Stimulated activated CD4-positive, alpha-beta T cell treated with anti-CD3 and anti-CD28 coated beads, Interleukin-12 subunit alpha, Interleukin-12 subunit beta, amount 100 ng/mL, for 24 hours (primary cell): ENCODE measurements at places on chromosomes 3 and 15.

- DNase-seq, result no peak
Measured at GRCh38 chr3:96070678-96071077, 743.7 kb upstream of the EPHA6 start.

DNA sequence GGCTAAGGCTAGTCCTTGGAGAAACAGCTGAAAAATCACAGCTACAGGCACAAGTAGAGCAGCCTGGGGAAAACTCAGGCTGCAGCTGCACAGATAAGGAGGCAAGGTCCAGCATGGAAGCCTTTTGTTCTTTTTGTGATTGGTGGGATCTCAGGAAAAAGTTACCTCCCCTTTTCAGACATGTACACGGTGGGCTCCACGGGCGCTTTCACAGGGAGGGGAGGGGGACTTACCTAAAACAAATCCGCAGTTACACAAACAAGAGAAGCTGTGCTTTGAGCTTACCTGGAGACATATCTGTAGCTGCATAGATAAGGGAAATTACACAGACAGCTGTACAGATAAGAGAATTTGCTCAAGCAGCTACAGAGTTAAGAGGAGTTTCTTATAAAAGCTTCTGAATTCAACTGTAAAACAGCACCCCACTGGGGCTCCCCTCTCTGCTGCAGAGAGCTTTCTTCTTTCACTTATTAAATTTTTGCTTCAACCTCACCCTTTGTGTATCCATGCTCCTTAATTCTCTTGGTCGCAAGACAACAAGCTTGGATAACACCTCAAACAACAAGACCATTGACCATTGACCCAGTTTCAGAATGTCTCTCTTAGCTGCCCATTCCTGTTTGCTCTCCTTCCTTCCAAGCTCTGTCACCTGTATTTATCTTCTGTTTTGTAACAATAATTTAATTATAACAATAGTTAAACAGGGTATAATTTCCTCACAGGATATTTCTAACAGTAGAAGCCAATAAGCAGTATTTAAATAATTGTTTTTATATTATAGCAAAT lies 10.9 kb upstream of the CD200 start:
- no peak for DNase-seq

DNA sequence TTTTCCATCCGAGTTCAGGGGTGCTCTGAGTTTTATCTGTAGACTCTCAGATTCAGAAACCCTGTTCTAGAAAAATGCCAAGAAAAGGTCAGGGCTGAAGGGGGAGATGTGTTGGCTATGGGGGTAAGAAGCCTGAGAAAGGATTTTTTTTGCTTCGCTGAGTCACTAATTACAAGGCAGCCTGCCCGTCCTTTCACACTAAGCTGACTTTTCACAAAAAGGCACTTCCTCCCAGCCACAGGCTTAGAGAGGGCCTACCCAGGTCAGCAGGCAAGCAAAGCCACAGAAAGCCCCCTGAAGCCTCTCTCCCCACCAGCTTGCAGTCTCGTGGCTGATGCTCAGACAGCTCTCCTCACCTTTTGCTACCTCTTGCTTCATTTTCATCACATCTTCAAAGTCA lies 192.6 kb upstream of the PRICKLE2 start:
- no peak for DNase-seq

GRCh38 chr3:156682501-156682900 lies 8.1 kb downstream of the TIPARP start:
- DNase-seq, result no peak

GRCh38 chr3:146161663-146162002 lies 649 bp upstream of the PLOD2 start:
- no peak for DNase-seq
